ENCODE measurements at places on chromosomes 2 and 18.

DNA sequence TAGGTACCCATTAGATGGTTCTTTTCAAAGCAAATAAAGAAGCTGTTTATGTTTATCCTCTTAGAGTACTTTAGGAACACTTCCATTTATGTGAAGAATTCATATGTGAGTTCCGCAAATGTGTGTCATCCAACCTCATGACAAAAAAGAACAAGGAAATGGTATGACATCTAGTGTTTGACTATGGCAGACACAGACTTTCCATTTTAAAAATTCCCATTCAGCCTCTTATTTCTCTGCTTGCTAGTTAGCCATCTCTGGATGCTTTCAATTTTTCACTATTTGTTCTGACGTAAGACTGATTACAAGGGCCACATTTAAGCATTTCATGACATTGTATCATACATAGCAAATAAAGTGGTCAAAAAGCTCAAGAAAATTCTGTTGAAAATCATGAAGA, 103.0 kb downstream of the ZAP70 start:
- no peak for DNase-seq

- no peak for DNase-seq
These were observed 1093.9 kb downstream of the CBLN2 start for GRCh38 chr18:71450257-71450656.

GRCh38 chr2:39568561-39569006, 97.1 kb upstream of the TMEM178A start:
- peak; percentile 31 for DNase-seq

DNA sequence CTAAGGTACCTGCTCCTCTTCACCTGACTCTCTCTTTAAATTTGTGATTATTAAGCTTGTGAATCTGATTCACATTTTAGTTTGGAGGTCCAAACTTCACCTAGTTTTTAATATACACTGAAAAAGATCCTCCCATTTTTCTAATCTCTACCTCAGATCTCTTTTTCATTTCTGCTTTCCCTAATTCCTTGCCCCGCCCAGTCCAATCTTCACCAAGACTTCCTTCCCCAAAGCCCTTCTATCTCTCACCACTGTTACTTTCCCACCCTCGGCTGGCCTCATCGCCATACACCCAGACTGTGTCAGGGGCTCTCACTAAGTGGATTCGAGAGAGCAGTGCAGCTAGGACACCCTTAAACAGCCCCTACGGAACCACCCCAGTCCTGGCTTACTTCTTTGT, 40.0 kb downstream of the LBH start:
- no peak for DNase-seq

- DNase-seq: no peak
These were observed 29.2 kb upstream of the STK17B start for GRCh38 chr2:196200557-196200956.

DNA sequence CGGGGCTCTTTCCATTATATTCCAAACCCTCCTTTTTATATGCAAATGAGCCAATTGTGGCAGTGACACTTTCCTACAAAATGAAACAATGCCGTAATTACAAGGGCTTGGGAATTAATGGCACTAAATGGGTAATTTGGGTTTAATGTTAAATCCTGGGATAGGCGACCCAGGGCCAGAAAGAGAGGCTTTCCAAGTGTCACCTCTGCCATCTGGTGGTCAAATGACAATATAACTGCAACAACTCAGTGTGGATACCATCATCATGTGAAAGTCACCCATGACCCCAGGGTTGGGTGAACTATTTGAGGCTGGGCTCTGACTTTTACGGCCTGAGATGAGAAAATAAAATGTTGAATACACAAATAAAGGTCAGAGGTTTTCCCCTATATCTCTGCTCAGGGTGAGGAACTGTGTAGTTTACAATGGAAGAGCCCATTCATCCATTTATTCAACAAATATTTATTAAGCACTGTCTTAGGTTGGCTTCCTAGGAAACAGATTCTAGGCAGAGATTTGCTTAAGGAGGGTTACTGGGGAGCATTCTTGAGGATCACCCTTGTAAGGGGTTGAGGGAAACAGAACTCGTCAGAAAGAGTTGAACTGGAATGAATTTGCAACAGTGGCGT, 13.6 kb upstream of the THADA start:
- no peak for DNase-seq

DNA sequence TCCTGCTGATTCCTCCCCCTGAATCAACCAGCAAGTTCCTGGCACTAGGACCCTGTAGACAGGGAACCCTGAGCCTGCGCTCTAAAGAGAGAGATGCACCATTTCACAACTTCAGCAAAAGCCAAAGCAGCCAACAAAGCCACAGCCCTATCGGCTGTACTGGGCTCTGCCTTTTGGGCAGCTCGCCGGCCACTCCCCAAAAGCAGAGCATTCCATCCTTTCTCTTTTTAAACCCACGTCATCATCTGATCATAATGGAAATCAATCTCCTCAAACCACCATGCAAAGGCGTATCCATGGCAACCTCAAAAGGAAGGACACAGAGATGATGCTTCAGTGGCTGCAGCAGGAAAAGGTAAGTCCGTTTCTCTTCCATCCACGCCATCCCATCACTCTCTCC, 5.3 kb upstream of the DCTN1 start:
- DNase-seq: no peak

GRCh38 chr2:7753777-7754176, 836.6 kb downstream of the RNF144A start:
- DNase-seq: no peak

DNA sequence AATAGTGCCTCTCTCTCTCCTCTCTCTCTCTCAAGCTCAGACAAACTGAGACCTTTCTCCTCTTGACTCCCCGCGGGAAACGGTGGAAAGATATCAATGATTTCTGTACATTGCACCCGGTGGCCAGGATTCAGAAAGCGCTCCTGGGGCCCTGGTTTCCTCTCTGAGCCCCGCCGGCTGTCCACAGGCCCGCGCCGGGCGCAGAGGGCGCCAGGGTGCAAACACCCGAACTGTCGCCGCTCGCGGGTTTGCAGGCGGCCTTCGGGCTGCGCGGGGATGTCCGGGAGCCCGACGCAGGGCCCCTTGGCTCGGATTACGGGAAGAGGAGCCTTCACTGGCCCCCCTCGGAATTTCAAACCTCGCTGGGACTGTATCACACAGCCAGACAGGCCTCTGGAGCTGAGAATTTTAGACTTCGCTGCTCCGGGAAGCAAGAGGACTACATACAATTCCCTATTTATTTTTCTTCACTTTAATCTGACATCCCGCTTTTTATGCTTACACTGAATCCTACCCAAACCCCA, 5.2 kb upstream of the EN1 start:
- no peak for DNase-seq

DNA sequence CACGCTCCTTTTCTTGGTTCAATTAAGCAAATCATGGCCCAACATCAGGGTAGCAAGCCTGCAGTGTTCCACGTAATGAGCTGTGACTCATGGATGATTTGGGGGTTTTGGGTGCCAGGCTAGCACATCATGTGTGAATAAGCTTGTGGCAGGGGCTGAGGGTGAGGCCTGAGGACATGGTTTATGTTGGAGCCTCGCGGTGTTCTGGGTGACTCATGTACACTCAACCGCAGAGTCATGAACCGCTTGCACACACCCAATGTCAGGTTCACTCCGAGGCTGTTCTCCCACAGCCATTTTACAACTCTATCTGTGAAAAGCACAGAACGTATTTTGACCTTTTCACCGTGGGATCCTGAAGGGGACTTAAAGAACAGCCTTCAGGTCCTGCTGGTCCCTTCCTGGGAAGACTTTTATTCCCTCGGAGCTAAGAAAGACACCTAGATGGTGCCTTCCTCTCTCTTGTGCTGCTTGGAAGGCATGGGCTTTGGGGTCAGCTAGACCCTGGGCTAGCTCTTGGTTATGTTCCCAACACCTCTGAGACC, 139.9 kb upstream of the ZEB2 start:
- peak; percentile 91 for DNase-seq

GRCh38 chr2:29562896-29563295, 358.5 kb downstream of the ALK start:
- DNase-seq: no peak

- DNase-seq: no peak
These were observed 433 bp upstream of the MFF start for GRCh38 chr2:227324642-227324994.

GRCh38 chr2:152532241-152532640, 185.0 kb downstream of the PRPF40A start:
- DNase-seq: no peak

- no peak for DNase-seq
These were observed 42.5 kb downstream of the POU3F3 start for GRCh38 chr2:104896446-104896845.

DNA sequence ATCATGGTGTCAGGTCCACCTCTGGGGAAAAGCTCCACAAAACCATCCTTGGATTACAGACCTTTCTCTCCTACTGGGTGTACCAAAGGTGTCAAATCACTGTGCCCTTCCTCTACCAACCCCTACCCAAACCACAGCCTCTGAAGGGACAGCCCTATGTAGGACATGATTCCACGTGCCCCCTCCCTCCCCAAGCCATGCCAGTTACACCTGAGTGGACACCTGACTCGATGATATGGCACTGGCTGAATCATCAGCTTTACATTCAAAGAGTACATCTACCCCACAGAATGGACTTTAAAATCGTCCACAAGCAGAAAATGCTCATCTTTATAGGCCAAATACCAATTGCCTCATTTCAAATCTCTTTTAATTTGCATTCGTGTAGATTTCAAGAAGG, 26.0 kb downstream of the TRABD2A start:
- no peak for DNase-seq

GRCh38 chr2:120256651-120257000, 4.0 kb downstream of the RALB start:
- DNase-seq: no peak

DNA sequence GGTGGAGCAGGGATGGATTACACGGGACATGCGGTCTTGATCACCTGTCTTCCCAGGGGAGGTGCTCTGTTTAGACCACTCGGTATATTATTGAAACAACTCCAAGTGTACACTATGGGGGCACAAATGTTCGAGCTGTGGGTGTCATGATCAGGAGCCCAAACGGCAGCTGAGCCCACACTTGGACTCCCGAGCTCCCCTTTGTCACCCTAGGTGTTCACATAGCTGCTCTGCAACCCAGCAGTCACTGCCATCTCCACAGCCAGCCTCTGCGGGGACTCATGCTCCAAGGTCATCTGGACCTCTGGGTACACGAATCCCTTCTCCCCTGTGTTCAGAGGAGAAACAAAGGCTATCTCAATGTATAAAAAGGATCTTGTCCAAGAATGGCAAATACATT, 46.0 kb downstream of the CAPN13 start:
- DNase-seq: no peak

DNA sequence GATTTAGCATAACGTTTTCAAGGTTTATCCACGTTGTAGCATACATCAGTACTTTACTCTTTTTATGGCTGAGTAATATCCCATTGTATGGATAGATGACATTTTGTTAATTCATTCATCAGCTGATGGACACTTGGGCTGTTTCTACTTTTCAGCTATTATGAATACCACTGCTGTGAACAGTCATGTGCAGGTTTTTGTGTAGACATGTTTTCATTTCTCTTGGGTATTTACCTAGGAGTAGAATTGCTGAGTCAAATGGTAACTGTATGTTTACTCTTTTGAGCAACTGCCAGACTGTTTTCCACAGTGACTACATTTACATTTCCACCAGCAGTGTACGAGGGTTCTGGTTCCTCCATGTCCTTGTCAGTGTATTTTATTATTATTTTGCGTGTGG, 33.9 kb downstream of the COX7A2L start:
- no peak for DNase-seq

DNA sequence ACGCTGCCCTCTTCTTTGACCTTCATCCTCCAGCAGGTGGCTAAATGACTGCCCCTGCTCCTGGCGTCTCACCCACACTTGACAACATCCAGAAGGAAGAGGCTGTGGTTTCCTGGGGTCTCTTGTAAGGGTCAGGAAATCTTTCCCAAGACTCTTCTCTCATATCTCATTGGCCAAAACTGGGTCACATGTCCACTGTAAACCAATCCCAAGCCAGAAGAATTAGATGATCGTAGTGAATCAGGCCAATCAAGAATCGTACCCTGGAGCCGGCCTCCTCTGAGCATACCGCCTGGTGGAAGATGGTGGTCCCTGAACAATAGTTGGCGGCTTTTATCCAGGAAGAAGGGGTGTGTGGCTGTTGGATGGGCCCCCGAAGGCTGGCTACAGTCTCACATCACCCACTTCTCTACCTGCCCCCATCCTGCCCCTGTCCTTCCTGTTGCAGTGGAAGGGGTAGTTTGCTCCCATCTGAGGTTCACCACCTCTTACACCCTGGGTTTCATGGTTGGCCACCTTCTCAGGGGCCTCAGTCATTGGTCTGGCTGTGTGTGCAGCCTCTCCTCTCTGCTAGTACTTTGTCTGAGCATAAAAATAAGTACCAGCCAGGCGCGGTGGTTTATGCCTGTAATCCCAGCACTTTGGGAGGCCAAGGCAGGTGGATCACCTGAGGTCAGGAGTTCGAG, 3.8 kb downstream of the SAG start:
- DNase-seq: no peak

Data from AG04449 (cell line).